ENCODE measurements at places on chromosomes 3 and 15.

- DNase-seq, result no peak
These were observed 37.2 kb downstream of the IDH2 start for GRCh38 chr15:90064911-90065681.

- DNase-seq, result no peak
These were observed 6.6 kb downstream of the OXTR start for GRCh38 chr3:8762607-8763377.

DNA sequence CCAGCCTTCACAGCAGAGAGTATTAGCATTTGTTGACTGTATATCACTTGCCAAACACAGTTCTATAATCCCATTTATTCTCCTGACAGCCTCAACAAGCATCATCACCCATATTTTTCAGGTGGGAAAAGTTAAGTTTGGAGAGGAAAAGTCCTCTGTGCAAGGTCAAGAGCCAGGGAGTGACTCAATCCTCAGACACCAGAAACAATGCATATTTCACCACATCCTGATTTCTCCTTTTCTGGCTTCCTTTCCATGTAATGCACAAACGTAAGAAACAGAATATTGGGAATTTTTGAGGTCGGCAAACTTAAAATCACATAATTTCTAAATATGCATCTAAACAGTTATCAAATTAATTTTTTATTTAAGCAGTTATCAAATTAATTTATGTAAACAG is 116.0 kb upstream of the GADL1 start:
- no peak for DNase-seq

DNA sequence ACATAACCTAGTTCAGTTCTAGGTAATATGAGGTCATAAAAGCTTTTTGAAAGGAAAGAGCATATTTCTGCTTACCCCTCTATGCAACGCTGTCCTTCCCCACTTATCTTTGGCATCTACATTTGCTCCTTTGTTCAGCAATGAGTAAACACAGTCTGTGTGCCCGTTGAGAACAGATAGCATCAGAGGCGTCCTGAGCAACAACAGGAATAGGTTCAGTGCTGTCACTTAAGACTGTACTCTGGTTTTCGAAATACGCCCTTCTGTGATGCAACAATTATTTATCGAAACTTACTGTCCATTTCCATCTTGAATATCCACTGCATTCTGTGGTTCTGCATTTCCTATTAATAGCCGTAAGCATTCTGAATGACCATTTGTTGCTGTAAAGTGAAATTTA is 84.4 kb downstream of the BTD start:
- DNase-seq, result no peak

DNA sequence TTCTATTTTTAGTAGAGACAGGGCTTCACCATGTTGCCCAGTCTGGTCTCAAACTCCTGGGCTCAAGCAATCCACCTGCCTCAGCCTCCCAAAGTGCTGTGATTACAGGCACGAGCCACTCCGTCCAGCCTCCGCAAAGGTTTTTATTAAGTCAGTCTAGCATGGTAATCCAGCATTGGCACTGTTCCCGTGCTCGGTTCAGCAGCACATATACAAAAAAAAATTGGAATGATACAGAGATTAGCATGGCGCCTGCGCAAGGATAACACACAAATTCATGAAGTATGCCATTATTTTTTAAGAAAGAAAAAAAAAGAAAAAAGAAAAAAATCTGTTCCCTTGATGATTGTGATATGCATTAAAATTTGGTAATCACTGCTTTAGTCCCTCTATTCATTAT is 8.5 kb downstream of the CKMT1A start:
- DNase-seq, result no peak

- no peak for DNase-seq
These were observed 123.3 kb upstream of the PLXNA1 start for GRCh38 chr3:126859415-126860246.

DNA sequence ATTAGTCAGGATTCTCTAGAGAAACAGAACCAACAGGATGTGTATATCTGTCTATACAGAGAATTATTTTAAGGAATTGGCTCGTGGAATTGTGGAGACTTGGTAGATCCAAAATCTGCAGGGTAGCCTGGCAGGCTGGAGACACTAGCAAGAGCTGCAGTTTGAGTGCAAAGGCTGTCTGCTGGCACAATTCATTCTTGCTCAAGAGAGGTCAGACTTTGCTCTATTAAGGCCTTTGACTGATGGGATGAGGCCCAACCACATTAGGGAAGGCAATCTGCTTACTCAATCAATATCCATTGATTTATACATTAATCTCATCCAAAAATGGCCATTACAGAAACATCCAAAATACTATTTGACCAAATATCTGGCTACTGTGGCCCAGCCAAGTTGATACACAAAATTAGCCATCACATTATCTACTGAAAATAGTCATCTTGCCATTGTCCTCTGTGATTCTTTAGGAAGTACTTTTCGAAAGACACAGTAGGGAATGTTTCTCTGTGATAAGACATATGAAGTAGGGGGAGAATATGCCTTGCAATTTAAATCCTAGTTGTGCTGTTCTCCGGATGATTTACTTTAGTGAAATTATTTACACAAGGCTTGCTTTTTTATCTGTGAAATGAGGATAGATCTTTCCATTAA is 873.8 kb downstream of the ROBO2 start:
- no peak for DNase-seq

- no peak for DNase-seq
These were observed 1441.5 kb downstream of the OTOL1 start for GRCh38 chr3:162938083-162938482.

Data from stimulated activated CD4-positive, alpha-beta T cell treated with anti-CD3 and anti-CD28 coated beads, Interleukin-15, amount 100 ng/mL, for 24 hours (primary cell).